ENCODE measurements at places on chromosomes 2 and 18. TPM values are rescaled to one million over a fixed set of nuclear protein-coding genes. Genes with fewer than 3 reads are reported as not detected.
A peak's percentile ranks its signal among the peaks of the same experiment; 100 is the strongest.

GRCh38 chr18:30954262-30954661 is 88.3 kb downstream of the DSC3 start:
- no peak for DNase-seq
- no peak overlapping the region for H3K27ac ChIP-seq
- no peak overlapping the region for H3K4me3 ChIP-seq
- H3K4me1 ChIP-seq: no peaks in the 10 kb centered on the region
- no peaks in the 10 kb centered on the region for H3K36me3 ChIP-seq

DNA sequence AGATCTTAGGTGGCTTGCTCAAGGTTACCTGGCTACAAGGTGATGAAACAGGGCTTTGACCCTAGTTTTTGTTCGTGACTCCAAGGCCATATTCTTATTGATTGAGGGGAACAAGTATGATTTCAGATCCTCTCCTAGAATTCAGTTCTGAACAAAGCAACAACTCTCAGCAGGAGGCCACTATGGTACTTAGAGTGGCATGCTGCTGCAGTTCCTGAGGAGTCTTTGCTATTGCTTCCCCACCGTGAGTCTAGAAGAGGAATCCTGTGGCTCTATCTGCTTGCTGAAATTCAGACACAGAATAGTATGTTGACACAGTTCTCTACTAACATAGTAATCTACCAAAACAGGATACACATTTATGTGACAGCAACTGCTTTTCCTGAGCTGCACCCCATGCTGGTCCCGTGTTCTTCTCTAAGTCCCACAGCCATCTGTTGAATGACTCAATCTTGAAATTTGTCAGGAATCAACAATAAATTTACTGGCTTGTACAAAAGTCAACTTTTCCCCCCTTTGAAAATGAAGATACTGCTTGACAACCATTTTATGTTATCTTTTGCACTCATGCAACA is 4.1 kb downstream of the TGFBRAP1 start:
- no peak overlapping the region for H3K4me3 ChIP-seq
- H3K36me3 ChIP-seq: peaks cover 3% of the 10 kb centered on the region
- no peak overlapping the region for H3K27ac ChIP-seq
- DNase-seq: no peak
- H3K4me1 ChIP-seq: peaks cover 23% of the 10 kb centered on the region

Gene MLPH
- total RNA-seq: not detected

DNA sequence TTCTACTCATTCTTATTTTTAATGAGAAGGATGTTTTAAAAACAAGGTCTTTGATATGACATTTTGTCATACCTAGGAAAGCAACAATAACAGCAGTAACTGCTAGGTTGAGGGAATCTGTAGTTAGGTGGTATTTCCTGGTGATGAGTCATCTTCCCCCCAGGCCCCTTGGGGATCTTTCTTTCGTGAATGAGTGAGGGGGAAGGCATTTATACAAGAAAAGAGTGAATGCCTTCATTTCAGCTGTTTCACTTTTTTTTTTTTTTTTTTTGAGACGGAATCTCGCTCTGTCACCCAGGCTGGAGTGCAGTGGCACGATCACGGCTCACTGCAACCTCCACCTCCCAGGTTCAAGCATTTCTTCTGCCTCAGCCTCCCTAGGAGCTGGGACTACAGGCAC is 108.6 kb downstream of the MAP4K4 start:
- peaks cover 27% of the 10 kb centered on the region for H3K4me1 ChIP-seq
- no peaks in the 10 kb centered on the region for H3K27me3 ChIP-seq
- DNase-seq: peak; percentile 20
- no peak overlapping the region for H3K27ac ChIP-seq
- H3K4me3 ChIP-seq: no peak overlapping the region

Gene FBXO41
- 14.0 TPM for total RNA-seq

GRCh38 chr2:131425231-131425941 is 50.5 kb upstream of the TUBA3D start:
- H3K4me1 ChIP-seq: no peaks in the 10 kb centered on the region
- H3K36me3 ChIP-seq: no peaks in the 10 kb centered on the region
- H3K4me3 ChIP-seq: no peak overlapping the region
- H3K27ac ChIP-seq: no peak overlapping the region
- peaks cover 38% of the 10 kb centered on the region for H3K27me3 ChIP-seq

Gene AAMP
- total RNA-seq: 40.2 TPM

Gene ANKRD30B
- not detected for total RNA-seq

GRCh38 chr2:130985206-130985780 is 108.0 kb downstream of the FAM168B start:
- no peaks in the 10 kb centered on the region for H3K27me3 ChIP-seq
- no peaks in the 10 kb centered on the region for H3K36me3 ChIP-seq
- no peaks in the 10 kb centered on the region for H3K4me1 ChIP-seq
- no peak for DNase-seq
- no peak overlapping the region for H3K4me3 ChIP-seq

Gene MITD1
- 14.6 TPM for total RNA-seq

- H3K36me3 ChIP-seq: no peaks in the 10 kb centered on the region
- no peak for DNase-seq
- no peak overlapping the region for H3K4me3 ChIP-seq
- H3K27me3 ChIP-seq: no peaks in the 10 kb centered on the region
Measured at GRCh38 chr18:57062178-57062577, 84.7 kb upstream of the BOD1L2 start.

DNA sequence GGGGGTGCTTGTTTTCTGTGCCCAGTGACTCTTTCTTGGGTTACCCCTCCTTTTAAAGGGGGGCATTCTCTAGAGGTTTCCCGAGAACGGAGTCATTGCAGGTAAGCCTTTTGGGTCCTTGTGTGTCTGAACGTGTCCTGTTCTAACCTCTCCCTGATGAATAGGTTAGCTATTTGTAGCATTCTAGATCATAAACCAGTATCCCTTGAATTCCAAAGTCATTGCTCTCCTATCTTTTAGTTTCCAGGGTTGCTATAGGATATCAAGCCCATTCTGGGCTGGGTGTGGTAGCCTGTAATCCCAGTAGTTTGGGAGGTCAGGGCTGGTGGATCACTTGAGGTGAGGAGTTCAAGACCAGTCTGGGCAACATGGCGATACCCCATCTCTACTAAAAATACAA is 65.9 kb upstream of the YWHAQ start:
- no peaks in the 10 kb centered on the region for H3K36me3 ChIP-seq
- no peaks in the 10 kb centered on the region for H3K27me3 ChIP-seq
- DNase-seq: no peak
- no peak overlapping the region for H3K27ac ChIP-seq

DNA sequence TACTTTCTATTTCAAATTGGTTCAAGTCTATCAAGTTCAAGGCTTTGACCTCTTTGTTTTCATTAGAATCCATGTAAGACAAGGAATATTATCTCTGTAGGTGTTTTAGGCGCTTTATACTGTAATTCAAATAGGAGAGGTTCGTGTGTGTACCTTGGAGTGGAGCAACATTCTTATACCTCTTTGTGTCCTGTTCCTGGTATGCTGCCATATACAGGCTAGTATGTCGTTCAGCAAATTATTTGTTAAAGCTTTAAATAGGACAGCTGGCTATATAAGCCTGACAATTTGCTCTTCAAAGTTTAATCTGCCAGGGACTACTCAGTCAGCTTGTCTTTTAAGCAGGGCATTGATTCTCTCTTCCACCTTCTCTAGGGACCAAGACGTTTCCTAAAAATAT is 31.1 kb upstream of the SPAG16 start:
- no peaks in the 10 kb centered on the region for H3K27me3 ChIP-seq
- H3K4me3 ChIP-seq: no peak overlapping the region
- H3K36me3 ChIP-seq: no peaks in the 10 kb centered on the region
- H3K4me1 ChIP-seq: no peaks in the 10 kb centered on the region
- no peak overlapping the region for H3K27ac ChIP-seq
- no peak for DNase-seq

Gene SCYGR4
- total RNA-seq: not detected

GRCh38 chr2:182543741-182544525 is 117.1 kb upstream of the PDE1A start:
- H3K4me1 ChIP-seq: no peaks in the 10 kb centered on the region
- H3K27me3 ChIP-seq: no peaks in the 10 kb centered on the region
- H3K4me3 ChIP-seq: no peak overlapping the region
- no peaks in the 10 kb centered on the region for H3K36me3 ChIP-seq
- no peak for DNase-seq

Gene MTCL1
- total RNA-seq: 0.11 TPM

GRCh38 chr18:6752202-6752860 is 22.8 kb downstream of the ARHGAP28 start:
- no peak overlapping the region for H3K4me3 ChIP-seq
- no peak overlapping the region for H3K27ac ChIP-seq
- H3K36me3 ChIP-seq: no peaks in the 10 kb centered on the region
- H3K27me3 ChIP-seq: no peaks in the 10 kb centered on the region

Gene SPP2
- total RNA-seq: not detected

Gene AMER3
- total RNA-seq: not detected

GRCh38 chr2:97851172-97851571 is 137.8 kb downstream of the ZAP70 start:
- peaks cover 10% of the 10 kb centered on the region for H3K4me1 ChIP-seq
- H3K4me3 ChIP-seq: no peak overlapping the region
- DNase-seq: no peak

- H3K4me1 ChIP-seq: no peaks in the 10 kb centered on the region
- peaks cover 11% of the 10 kb centered on the region for H3K27me3 ChIP-seq
- no peak for DNase-seq
- no peak overlapping the region for H3K27ac ChIP-seq
- no peaks in the 10 kb centered on the region for H3K36me3 ChIP-seq
Measured at GRCh38 chr2:86301711-86302202, 35.7 kb downstream of the REEP1 start.

DNA sequence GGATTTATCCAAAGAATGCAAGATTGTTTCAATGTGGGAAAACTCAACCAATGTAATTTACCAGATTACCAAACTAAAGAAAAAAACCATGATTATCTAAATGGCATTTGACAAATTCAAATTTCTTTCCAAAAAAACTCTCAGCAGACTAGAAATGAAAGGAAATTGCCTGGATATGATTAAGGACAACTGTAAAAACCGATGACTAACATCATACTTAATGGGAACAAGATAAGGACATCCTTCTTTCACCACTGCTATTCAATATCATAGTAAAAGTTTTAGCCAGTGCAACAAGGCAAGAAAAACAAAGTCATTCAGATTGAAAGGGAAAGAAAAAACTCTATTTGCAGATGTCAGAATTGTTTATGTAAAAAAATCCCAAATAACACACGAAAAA is 4.4 kb upstream of the CCDC150 start:
- no peak overlapping the region for H3K27ac ChIP-seq
- H3K4me1 ChIP-seq: peaks cover 12% of the 10 kb centered on the region
- H3K36me3 ChIP-seq: no peaks in the 10 kb centered on the region
- H3K27me3 ChIP-seq: no peaks in the 10 kb centered on the region
- H3K4me3 ChIP-seq: no peak overlapping the region

Gene GYPC
- 157 TPM for total RNA-seq

DNA sequence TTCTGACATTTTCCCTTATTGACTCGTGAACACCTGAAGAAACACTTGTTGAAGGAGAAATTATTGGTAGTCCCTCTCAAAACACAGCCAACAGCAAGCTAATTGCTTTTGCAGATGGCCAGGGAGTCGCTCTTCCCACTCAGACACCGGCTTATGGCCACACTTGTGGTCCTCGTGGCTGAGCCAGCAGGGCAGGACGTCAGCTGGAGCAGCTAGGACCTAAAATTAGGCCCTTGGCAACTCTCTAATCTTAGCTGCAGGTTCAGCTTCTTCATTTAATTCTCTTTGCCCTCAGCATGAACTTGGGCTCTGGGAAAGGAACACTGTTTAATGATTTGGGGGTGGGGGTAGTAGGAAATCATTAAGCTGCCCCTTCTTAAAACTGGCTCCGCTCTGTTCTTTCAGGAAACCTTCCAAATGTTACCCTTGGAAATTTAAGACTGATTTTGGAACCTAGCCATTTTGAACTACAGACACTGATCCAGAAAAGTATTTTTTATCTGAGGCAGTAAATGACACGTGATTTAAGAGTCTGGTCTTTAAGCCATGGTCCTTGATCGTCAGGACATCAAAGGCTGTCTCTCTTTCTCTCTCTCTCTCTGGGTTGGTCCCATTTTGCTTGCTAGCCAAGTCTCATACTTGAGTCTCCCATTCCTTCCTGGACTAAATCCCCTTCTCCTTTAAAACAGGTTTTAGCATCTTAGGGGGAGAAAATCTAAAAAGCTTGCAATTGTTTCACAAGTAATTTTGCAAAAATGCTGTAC is 77.5 kb downstream of the CDK15 start:
- H3K27me3 ChIP-seq: peaks cover 26% of the 10 kb centered on the region
- H3K36me3 ChIP-seq: no peaks in the 10 kb centered on the region
- H3K4me3 ChIP-seq: no peak overlapping the region
- DNase-seq: no peak
- no peak overlapping the region for H3K27ac ChIP-seq

Gene EPHA4
- total RNA-seq: 86.5 TPM

Gene CCDC85A
- not detected for total RNA-seq

DNA sequence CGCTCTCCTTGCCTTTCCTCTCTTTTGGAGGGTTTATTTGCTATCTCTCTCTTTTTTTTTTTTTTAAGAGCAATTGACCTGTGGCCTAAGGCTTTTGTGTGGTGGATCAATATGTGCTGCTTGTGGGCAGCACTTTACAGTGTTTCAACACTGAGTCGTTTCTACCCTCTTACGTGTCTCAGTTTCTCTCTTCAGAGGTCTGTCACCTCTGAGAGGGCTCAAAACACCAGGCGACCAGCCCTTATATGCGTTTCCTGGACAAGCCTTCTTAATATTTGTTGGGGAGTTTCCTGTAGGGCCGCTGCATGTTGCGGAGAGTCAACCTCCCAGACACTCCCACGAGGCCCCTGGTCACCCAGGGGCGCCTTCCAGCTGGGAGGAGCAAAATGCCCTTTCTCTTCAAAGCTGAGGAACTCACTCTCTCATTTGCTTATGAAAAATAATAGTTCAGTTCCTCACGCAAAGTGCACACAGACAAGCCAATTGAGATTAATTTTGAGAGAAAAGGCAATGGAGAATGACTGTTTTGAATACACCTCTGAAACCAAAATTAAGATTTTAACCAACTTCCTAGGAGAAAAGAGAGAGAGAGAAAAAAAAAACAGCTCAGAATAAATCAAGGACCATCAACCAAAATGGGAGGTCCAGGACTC is 96.3 kb upstream of the B3GNT2 start:
- no peaks in the 10 kb centered on the region for H3K36me3 ChIP-seq
- no peaks in the 10 kb centered on the region for H3K4me1 ChIP-seq
- no peak for DNase-seq
- H3K27me3 ChIP-seq: no peaks in the 10 kb centered on the region
- H3K4me3 ChIP-seq: no peak overlapping the region
- no peak overlapping the region for H3K27ac ChIP-seq

GRCh38 chr2:138312061-138312460 is 189.5 kb upstream of the SPOPL start:
- H3K36me3 ChIP-seq: no peaks in the 10 kb centered on the region
- no peak overlapping the region for H3K4me3 ChIP-seq
- no peak overlapping the region for H3K27ac ChIP-seq

Gene OXER1
- total RNA-seq: not detected

- H3K27me3 ChIP-seq: peaks cover 39% of the 10 kb centered on the region
- H3K27ac ChIP-seq: no peak overlapping the region
- H3K4me1 ChIP-seq: peaks cover 42% of the 10 kb centered on the region
- no peak for DNase-seq
Measured at GRCh38 chr2:73289304-73289703, 4.0 kb downstream of the EGR4 start.

GRCh38 chr2:102599486-102599885 is 19.9 kb upstream of the SLC9A2 start:
- H3K4me3 ChIP-seq: no peak overlapping the region
- no peak overlapping the region for H3K27ac ChIP-seq
- peaks cover 2% of the 10 kb centered on the region for H3K27me3 ChIP-seq
- H3K36me3 ChIP-seq: no peaks in the 10 kb centered on the region
- no peak for DNase-seq

Gene PTRHD1
- 15.7 TPM for total RNA-seq

Data from CD4-positive, alpha-beta T cell (primary cell).